ENCODE measurements at places on chromosomes 6 and 20.
A peak's percentile ranks its signal among the peaks of the same experiment; 100 is the strongest.

DNA sequence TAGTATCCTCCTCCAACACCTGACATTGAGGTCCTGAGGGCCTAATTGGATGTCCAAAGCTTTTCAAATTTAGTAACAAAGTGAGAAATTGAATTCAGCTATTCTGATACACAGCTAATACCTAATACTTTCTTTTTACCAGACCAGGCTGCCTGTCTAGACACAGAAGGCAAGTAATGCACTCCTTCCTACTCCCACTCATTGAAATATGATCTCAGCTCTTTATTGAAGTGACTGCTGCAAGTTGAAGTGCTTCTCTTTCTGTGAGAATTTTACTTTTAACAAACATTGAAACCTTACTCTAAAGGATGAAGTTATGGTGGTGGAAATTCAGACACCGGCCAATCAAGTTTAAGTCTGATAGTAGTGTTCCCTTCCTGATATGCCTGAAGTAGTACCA lies 90.8 kb upstream of the OGFRL1 start:
- no peak for DNase-seq

DNA sequence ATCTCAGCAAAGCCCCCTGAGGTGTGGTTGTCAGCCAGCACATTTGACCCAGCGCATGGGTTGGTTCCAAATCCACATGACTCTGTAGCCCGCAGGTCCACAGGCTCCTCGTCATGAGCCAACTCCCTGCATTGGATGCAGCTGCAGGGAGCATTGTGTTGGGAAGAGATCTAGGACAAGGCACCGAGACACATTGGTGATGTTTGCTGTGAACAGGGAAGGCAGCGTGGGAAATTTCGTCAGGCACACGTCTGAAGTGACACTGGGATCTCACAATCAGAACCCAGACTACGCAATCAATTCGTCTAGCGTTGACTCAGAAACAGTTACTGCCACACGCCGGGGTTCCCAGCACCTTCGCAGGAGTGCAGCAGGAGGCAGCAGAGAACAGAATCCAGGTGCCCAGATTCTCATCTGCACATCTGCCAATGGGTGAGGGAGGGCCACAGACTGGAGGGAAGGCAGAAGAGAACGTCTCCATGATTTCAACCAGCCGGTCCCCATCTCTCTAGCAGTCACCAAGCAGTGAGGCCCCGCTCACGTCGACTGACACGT lies 177.0 kb downstream of the TTLL2 start:
- DNase-seq, result no peak

- DNase-seq, result no peak
Measured at GRCh38 chr6:149264629-149265028, 52.9 kb upstream of the TAB2 start.

- DNase-seq, result no peak
Measured at GRCh38 chr6:165695722-165696515, 32.9 kb upstream of the PDE10A start.

- no peak for DNase-seq
Measured at GRCh38 chr20:62045529-62046285, 20.0 kb downstream of the TAF4 start.

DNA sequence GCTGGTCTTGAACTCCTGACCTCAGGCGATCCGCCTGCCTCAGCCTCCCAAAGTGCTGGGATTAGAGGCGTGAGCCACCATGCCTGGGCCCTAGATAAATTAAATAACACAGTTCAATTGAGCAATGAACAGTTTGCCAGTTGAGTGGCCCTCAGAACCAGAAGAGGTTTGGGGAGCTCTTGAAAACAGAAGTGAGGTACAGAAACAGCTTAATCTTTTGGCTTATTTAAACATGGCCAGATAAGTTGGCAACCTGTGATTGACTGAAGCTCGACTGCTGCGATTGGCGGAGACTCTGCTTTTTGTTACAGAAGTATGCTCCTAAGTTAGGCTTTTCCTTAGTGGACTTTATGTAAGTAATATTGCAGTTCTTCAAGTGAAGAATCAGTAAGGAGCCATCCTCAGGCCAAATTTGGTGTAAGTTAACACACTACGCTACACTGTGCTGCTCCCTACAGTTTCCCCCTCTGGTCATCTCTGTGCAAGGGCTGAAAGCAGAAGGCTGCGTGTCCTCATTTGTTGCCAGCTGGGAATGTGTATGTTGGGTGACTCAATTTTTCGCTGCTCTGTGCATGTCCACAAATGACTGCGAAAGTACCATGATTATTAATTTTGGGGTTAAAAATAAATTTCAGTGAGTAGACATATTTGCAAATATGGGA lies 9.8 kb downstream of the XRN2 start:
- no peak for DNase-seq

DNA sequence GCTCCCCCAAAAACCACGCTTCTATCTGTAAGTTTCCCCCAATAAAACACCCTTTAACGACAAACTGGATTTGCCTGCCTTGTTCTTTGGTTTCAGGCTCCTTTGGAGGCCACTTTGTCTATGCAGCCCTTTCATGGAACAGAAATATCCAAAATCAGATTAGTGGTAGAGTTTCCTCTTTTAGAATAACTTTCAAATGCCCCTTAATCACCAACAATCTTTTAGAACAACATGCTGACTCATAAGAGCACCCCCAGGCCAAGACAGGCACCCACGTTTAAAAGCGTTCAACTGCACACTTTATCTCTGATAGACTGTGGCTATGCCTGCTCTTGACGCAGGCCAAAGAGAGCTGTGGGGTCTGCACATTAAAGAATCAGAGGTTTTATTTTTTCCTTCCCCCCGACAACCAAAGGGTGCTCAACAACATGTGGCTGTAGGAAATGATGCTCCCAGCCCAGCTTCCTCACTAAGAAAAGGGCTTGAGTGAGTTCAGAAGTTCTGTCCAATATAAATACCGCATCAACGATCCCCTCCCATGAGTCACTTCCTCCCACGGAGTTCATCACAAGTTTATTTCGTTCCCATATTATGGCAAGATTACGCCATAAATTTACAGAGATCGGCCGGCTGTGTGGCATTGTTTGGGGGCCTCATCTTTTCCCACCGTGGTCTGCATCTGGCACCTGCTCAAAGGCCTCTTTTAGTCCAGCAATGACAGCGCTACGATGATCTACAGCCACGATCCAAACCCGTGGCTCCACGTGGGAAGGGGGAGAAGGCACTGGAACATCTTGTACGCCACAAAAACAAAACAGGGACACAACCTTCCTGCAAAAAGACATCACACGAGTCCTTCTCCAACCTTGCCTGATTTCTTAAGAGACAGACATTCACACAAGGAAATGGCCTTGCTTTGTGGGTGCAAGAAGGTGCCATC lies 88.8 kb upstream of the NFATC2 start:
- peak; percentile 81 for DNase-seq

DNA sequence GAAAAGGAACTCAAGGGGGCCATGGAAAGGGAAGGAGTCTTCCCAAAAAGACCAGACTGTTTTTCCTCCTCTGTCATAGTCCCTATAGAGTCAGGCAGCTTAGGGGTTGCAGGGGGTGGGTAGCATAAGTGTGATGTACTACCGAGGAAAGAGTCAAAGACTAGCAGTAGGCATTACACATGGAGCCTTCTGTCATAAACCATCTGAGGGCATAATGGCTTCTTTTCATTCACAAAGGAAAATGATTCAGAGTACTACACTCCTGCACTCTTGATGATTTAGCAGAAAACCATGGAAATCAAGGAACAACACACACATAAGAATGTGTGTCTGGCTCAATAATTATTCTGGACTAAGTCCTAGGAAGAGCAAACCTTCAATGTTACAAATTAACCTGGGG lies 14.9 kb downstream of the PLN start:
- DNase-seq, result no peak

DNA sequence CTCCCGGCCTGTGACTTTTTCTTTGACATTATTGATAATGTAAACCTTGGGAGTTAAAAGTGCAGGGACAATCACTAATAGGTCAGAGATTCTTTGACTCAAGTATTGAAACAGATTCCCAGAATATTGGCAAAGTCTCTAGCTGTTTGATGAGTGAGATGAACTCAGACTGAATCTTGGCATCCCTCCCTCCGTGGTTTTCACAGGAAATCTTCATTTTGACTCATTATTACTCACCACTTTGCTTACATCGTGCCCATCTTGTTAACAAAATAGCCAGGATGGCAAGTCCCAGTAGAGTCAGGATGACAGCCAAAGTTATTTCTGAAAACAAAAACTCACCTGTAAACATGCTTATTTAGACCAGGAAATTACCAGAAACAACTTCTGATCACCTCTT lies 2.0 kb downstream of the TSBP1 start:
- no peak for DNase-seq

DNA sequence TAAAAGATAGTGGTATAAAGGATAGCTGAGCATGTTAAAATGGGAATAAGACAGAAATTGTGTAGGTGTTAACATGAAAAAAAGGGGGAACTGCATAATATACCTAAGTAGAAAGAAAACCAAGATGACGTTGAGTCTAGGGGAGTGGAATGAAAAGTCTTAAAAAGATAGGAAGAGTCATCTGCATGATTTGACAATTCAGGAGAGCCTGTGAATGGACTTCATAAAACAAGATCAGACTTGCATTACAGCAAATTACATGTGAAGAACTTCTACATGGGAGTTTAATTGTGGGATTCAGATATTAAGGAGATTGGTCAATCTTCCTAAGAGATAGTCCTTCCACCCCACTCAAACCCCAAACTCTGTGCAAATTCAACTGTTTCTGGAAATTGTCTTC lies 85.5 kb downstream of the WASF1 start:
- DNase-seq, result no peak

DNA sequence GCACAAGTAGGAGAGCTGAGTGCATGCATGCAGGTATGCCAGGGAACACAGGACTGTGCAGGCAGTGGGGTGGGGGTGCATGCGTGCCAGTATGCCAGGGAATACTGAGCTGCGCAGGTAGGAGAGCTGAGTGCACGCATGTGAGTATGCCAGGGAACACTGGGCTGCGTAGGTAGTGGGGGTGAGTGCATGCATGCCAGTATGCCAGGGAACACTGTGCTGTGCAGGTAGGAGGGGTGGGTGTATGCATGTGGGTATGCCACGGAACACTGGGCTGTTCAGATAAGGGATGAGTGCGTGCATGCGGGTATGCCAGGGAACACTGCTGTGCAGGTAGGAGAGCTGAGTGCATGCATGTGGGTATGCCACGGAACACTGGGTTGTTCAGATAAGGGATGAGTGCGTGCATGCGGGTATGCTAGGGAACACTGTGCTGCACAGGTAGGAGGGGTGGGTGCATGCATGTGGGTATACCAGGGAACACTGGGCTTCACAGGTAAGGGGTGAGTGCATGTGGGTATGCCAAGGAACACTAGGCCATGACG lies 77.4 kb downstream of the LRFN2 start:
- no peak for DNase-seq
